ENCODE measurements at places on chromosomes 4 and X. TPM values are rescaled to one million over a fixed set of nuclear protein-coding genes. Genes with fewer than 3 reads are reported as not detected.

The DRP2 gene
- polyA plus RNA-seq, result 0.64 TPM

The SAGE1 gene
- not detected for polyA plus RNA-seq

The HTR2C gene
- polyA plus RNA-seq, result not detected

The CXCL9 gene
- not detected for polyA plus RNA-seq

- DNase-seq, result peak; percentile 88
Observed at GRCh38 chr4:60223208-60223923, 976.8 kb upstream of the ADGRL3 start.

- no peak for DNase-seq
Observed at GRCh38 chrX:24561121-24561520, 86.0 kb downstream of the PCYT1B start.

- no peak for DNase-seq
Observed at GRCh38 chr4:67581208-67581857, 22.8 kb downstream of the STAP1 start.

DNA sequence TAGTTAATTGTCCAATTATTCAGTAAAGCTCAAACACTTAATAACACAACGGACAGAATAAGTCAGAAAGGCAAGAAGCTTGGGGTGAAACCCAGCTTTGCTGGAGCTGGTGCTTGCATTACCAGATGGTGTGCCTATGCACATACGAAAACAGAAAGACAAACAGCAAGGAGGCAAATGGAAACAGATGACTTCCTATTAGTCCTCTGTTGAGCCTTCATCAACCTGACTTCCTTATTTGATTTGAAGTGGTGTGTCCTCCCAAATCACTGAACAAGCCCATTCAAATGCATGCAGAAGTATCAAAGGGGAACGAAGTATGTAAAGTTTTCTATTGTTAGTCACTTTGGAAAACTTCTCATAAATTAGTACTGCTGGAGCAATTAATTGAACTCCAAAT, 166.2 kb downstream of the ATP10D start:
- no peak for DNase-seq

DNA sequence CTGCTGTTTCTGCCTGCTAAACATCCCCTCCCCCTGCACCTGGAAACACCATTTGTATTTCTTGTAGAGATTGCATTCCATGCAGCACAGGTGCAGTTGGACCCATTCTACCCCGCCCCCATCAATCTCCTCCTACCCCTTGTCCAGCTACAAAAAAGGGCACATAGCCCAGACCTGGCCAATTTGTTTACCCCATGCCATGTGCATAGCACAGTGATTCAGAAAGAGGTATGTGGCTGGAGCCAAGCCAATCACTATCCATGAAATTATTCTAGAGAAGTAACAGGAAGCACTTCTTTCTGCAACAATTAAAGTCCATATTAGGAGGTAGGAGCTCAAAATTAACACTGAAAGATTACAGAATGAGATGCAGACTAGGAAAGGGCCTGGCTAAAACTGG, 20.2 kb upstream of the TMEM184C start:
- DNase-seq, result peak; percentile 88

DNA sequence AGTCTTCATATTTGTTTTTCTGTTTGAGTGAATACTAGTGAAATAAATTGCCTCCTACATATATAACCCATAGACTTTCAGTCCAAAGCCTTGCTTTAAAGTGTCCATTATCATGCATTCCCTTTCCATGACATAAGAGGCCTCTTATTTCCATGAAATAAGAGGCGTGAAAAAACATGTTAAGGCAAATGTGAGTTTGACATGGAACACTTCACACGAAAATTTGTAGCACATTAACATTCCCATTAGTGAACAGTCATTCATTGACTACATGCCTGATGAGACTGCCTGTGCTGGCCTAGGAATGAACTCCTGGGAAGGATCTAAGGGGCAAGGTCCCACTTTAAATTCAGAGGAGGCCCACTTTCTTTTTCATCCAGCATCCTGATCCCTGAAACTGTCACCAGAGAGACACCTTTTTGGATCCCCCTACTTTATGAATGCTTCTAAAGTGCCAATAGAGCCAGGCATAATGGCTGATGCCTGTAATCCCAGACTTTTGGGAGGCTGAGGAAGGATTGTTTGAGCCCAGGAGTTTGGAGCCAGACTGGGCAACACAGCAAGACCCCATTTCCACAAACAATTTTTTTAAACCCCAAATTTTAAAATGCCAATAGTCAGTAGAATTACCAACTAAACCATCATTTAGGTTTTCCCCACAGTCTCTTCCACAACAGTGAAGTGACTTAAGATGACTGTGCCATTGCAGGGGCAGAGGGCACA, 6.7 kb downstream of the RTL8B start:
- no peak for DNase-seq

Data from fibroblast of lung (primary cell).